Pons (tissue), 1 donor: ENCODE measurements at places on chromosomes 5 and 9.

- no peak for DNase-seq
Observed at GRCh38 chr5:142305211-142305610, 19.6 kb downstream of the SPRY4 start.

- no peak for DNase-seq
Observed at GRCh38 chr5:54160329-54160728, 150.0 kb downstream of the ARL15 start.

DNA sequence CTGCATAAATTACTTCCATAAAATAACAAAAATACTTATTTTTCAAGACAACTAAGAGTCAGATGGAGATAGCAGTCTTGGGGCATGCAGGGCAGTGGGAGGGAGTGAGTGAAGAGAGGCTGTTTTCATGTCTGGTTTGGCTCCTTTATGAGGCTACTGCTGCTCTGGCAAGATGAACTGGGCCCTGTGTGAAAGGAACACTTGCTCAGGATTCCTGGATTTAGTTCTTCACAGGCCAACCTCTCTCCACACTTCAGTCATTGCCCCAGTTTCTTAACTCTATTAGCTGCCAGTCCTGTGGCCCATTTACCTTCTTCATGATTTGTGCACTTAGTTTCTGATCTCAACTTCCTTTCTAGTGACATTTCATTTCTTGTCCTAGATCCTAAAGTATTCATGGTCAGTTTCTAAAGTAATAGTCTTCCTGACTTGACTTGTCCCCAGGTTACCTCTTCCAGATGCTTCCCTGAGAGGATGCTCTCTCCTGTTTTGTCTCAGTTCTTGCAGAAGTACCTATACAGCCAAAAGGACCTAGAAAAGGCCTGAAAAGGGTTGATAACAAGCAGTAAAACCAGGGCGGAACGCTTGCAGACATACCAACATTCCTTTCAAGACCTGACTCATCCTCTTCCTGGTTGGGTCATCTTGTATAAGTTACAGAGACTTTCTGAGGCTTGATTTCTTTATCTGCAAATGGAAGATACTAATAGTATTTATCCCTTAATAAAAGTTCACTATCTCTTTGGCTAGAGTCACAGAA, 77.0 kb upstream of the ZFAND5 start:
- no peak for DNase-seq

DNA sequence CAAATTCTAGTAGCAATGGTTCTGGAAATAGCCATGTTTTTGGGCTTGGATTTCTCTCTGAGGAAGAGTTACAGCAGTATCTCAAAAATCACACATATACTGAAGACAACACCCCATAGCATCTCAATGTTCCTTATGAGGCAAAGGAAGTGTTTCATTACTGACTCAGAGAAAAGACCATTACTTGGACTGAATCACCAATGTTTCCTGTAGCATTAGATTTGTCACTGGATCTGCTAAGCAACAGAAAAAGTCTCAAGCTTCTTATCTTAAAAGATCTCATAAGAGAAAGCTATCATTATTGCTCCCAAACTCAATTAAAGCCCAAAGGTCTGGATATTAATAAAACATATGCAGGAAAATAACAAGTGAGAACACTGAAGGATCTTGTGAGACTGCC, 272.4 kb downstream of the ADAMTS6 start:
- no peak for DNase-seq

GRCh38 chr5:91024206-91024605, 358.9 kb downstream of the ARRDC3 start:
- DNase-seq, result no peak
